ENCODE measurements at places on chromosomes 3 and 15.

- DNase-seq, result no peak
These were observed 7.4 kb downstream of the HMCES start for GRCh38 chr3:129286081-129286480.

GRCh38 chr3:177824841-177825240 is 627.6 kb upstream of the TBL1XR1 start:
- no peak for DNase-seq

DNA sequence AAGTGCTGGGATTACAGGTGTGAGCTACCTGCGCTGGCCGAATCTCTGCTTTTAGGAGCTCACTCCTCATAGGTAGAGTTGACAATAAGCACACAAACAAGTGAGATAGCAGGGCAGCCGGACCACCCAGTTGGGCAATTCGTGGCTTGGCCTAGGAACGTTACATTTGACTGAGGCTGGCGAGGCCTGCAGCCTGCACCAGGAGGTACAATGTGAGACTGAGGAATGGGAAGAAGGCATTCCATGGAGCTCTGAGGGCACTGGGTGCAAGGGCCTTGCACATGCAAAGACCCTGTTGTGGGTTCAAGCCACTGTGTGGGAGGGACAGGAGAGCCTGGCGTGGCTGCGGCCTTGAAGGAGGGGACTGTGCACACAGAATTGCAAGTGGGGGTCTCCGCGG is 152.5 kb downstream of the LRRK1 start:
- DNase-seq, result no peak

GRCh38 chr3:58532794-58533220 is 4.2 kb downstream of the ACOX2 start:
- DNase-seq, result no peak

GRCh38 chr3:177106184-177106583 is 91.1 kb downstream of the TBL1XR1 start:
- no peak for DNase-seq

Data from cerebellar nuclear complex (tissue), 1 donor.